Hepatocyte (in vitro differentiated cells): ENCODE measurements at places on chromosomes 5 and 9. TPM values are rescaled to one million over a fixed set of nuclear protein-coding genes. Genes with fewer than 3 reads are reported as not detected.

The KLF4 gene
- total RNA-seq = 59.8 and 66.8 TPM in 2 replicates

The LRRC70 gene
- 1.0 and 3.0 TPM in 2 replicates for total RNA-seq

The CACFD1 gene
- total RNA-seq = 31.5 and 37.8 TPM in 2 replicates

The CER1 gene
- 0.53 TPM in 1 of 2 replicates, not detected in the other for total RNA-seq

The PRRT1B gene
- 0.17 TPM in 1 of 2 replicates, not detected in the other for total RNA-seq

The SPATA31E1 gene
- total RNA-seq = 0.08 TPM in 1 of 2 replicates, not detected in the other

The SHB gene
- 15.5 and 20.8 TPM in 2 replicates for total RNA-seq

The POC5 gene
- total RNA-seq = 19.2 and 19.5 TPM in 2 replicates

The RLN2 gene
- total RNA-seq = 0.87 TPM in 1 of 2 replicates, not detected in the other

The NHP2 gene
- total RNA-seq = 178 and 188 TPM in 2 replicates

The PCDHGC5 gene
- total RNA-seq = 0.92 and 1.1 TPM in 2 replicates

The C9orf50 gene
- total RNA-seq = not detected in 2 replicates

The IFNA2 gene
- not detected in 2 replicates for total RNA-seq

The TAF11L10 gene
- total RNA-seq = not detected in 2 replicates

The GPRIN1 gene
- total RNA-seq = 1.4 and 1.6 TPM in 2 replicates

The AGXT2 gene
- total RNA-seq = 8.0 and 8.1 TPM in 2 replicates

The TMEM267 gene
- 17.4 and 19.4 TPM in 2 replicates for total RNA-seq

The SEC61B gene
- 145 and 154 TPM in 2 replicates for total RNA-seq

The ACOT12 gene
- 9.6 and 10.2 TPM in 2 replicates for total RNA-seq

The SAPCD2 gene
- 4.6 and 7.5 TPM in 2 replicates for total RNA-seq

The STPG3 gene
- total RNA-seq = not detected in 2 replicates

The PLAA gene
- total RNA-seq = 24.7 and 33.9 TPM in 2 replicates

The CCDC180 gene
- 0.57 and 2.3 TPM in 2 replicates for total RNA-seq

The ABO gene
- 3.4 and 4.8 TPM in 2 replicates for total RNA-seq

The CTNNAL1 gene
- 46.3 and 54.5 TPM in 2 replicates for total RNA-seq

The LTC4S gene
- 0.72 TPM in 1 of 2 replicates, not detected in the other for total RNA-seq

The RGS7BP gene
- 0.77 and 1.4 TPM in 2 replicates for total RNA-seq

The FAM163B gene
- 0.68 and 1.0 TPM in 2 replicates for total RNA-seq

The SLCO6A1 gene
- 0.52 and 1.2 TPM in 2 replicates for total RNA-seq

The FOCAD gene
- total RNA-seq = 54.1 and 55.6 TPM in 2 replicates
